ENCODE measurements at places on chromosomes 13 and 19.
A peak's percentile ranks its signal among the peaks of the same experiment; 100 is the strongest.

GRCh38 chr19:47741544-47742140 lies 3.7 kb upstream of the NOP53 start:
- DNase-seq, result no peak

DNA sequence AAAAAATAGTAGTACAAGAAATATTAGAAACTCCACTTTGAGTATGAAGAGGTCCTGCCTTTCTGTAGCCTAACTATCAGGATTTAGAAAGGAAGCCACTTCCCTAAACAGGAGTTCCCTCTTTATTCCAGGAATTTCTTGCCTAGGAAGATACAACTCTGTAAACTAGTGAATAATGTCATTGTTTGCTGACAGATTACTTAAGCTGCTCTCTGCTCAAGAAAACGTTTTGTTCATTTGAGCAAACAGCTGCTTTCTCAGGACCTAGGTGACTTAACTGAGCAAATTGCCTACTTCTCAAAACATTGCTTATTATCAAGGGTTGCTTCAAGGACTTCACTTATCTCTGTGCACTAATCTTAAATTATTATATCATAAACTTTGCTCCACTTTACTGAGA lies 1419.4 kb upstream of the SLC10A2 start:
- DNase-seq, result no peak

DNA sequence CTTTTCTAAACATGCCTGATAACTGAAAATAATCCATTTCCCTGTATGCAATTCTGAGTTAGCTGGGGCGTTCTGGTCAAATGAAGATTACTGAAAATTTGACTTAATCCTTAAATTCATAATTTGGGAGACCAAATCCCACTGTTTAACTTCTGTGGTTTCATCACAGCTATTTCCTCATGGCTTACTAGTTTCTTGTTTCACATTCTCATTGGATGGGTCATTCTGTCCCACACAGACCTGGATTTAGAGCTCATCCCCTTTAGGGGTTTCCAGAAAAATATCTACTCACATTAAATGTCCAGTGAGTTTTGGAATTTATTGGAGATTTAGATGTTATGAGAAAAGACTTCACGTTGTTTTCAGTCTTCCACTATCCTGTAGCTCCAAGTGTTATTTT lies 709.3 kb upstream of the KLHL1 start:
- DNase-seq, result no peak

DNA sequence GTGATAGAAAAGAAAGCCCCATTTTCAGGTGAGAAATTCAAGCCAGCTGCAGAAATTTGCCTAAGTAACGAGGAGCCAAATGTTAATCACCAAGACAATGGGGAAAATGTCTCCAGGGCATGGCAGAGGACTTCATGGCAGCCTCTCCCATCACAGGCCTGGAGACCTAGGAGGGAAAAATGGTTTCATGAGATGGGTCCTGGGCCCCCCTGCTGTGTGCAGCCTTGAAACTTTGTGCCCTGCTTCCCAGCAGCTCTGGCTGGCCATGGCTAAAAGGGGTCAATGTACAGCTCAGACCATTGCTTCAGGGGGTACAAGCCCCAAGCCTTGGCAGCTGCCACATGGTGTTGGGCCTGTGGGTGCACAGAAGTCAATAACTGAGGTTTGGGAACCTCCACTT lies 9.9 kb downstream of the N4BP2L1 start:
- DNase-seq, result no peak

DNA sequence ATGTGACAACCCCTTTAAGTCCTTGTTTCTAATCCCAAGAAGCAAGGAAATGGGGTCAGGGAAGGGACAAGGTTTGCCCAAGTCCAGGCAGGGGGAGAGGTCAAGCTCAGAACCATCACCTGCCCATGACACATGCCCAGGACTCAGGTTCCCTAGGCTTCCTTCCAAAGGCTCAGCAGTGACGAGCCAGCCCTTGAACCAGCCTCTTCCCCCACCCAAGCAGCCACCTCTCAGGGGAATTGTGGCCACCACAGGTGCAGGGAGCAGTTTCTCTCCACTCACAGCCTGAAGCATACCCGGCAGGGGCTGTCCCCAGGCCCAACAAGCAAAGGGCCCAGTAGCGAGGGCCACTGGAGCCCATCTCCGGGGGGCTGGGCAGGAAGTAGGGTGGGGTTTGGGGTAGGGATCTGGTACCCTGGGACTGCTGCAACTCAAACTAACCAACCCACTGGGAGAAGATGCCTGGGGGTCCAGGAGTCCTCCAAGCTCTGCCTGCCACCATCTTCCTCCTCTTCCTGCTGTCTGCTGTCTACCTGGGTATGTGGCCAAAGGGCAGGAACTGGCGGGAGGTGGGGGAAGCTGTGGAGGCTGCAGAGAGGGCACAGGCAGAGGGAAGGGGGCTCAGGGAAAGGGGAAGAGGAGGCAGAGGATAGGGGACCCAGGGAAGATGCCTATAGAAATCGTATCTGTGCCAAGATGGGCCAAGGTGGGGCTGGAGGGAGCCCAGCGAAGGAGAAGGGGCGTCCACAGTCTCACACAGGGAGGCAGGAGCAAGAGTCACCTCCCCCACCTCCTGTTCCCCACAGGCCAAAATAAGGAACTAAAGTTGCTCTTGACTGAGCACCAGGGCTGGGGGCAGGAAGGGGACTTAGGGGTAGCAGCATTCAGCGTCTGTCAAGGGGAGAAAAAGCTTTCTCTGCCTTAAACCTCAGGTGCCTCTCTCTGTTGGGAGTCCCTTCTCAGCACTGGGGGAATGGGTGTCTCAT lies at the start of gene CD79A:
Gene CD79A (plus strand): TSS at position 433 of the 986 bp plus-strand sequence. CDS start 26 bp downstream, at position 459.
- DNase-seq, result no peak

- DNase-seq, result no peak
Observed at GRCh38 chr13:109231888-109232287, 554.5 kb downstream of the IRS2 start.

DNA sequence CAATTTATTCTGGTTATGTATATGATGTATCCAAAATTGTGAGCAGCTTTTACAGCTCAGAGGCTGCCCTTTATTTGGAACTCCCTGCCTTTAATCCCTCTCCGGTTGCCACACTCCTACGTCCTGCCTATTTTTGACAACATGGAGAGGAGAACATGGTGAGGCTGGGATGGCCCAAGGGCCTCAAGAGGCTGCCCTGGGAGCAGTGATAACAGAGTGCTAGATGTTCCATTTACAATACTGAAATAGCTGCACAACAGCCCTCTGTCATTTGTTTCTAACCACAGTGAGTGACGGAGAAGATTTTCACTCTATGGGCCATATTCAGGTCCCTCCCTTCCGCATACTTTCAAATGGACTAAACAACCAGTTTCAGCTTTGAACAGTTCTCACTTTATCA lies 33.4 kb downstream of the STARD13 start:
- DNase-seq, result no peak

DNA sequence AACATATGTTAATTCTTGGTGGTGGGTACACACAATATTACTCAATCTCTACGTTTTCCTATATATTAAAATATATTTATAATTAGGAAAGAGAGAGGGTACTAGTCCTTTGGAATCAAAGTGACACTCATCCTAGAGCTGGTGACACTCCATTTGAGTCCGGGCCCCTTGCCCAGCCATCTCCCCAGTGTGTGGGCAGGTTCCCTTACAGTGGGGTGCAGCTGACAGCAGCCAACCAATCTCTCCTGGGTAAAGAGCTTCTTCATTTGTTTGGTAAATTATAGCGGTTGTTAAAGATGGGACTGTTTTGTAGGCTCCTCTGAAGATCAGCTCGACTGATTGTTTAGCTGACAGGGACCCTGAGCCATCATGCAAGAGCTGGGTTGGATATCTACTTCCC lies 37.2 kb upstream of the RGCC start:
- no peak for DNase-seq

GRCh38 chr19:34493649-34494044 lies 12.1 kb downstream of the WTIP start:
- no peak for DNase-seq

DNA sequence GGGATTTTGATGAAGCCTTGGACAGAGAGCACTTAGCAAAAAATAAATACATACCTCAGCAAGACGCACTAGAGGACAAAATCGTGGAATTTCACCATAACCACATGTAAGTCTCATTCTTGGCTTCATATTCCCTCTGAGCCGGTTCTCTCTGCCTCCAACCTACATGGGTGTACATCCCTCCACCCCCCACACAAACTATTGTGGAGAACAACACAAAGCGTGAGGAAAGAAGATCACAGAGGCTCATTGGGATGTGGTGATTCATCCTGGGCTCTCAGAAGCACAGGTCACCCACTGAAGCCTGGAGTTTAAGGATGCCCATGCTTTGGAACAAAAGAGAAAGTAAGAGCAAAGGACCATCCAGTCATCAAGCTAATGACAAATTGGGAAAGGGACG lies 192.2 kb downstream of the STK24 start:
- no peak for DNase-seq

- DNase-seq, result no peak
Observed at GRCh38 chr19:37954421-37954874, 47.4 kb downstream of the SIPA1L3 start.

GRCh38 chr13:20869540-20869939 lies 33.0 kb downstream of the XPO4 start:
- peak; percentile 5 for DNase-seq

GRCh38 chr19:17803264-17803896 lies 8.4 kb downstream of the B3GNT3 start:
- DNase-seq, result no peak

GRCh38 chr19:32813862-32814425 lies 55.6 kb downstream of the SLC7A9 start:
- DNase-seq, result no peak

GRCh38 chr19:54691582-54692297 lies 29.0 kb downstream of the LILRB4 start:
- DNase-seq, result no peak

DNA sequence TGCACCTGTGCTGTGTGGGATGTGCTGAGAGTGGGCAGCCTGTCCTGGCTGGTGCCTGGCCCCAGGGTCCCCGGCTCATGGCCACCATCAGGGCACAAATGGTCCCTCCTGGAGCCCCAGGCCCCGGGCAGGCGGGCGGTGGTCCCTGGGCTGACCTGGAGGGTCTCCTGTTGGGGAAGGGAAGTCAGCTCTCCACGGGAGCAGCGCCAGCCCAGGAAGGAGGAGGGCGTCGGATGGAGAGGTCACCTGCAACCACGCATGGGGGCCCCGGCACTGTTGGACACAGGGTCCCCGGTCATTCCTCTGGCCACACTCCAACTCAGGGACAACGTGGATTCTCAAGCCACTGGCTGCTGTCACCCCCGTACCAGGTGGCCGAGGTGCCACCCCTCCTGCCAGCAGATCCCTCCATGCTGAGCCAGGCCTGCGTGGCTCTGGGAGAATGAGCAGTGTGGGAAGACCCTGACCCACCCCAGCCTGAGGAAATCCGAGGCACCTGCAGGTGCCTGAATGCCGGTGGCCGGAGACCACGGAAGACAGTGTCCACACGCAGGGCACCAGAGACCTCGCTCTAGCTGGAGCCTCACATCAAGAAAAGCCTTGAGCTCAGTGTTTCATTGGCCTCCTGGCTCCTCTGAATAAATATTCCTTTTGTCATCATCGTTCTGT lies 13.5 kb downstream of the LMNB2 start:
- no peak for DNase-seq

- DNase-seq, result no peak
Observed at GRCh38 chr13:100458673-100459072, 129.9 kb downstream of the GGACT start.

All from T47D (cell line).